ENCODE measurements at places on chromosomes 5 and 9.

GRCh38 chr9:9585920-9586319, 1026.9 kb downstream of the PTPRD start:
- DNase-seq: no peak

DNA sequence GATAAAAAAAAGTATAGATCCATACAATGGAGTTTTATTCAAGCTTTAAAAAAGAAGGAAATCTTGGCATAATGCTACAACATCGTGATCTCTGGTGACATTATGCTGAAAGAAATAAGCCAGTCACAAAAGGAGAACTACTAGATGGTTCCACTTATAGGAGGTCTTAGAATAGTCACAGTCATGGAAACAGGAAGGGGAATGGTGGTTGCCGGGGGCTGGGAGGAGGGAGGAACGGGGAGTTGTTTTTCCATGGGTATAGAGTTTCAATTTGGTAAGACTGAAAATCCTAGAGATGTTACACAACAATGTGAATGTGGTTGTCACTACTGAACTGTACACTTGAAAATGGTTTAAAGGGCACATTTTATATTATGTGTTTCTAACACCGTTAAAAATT, 94.5 kb downstream of the CFAP90 start:
- DNase-seq: no peak

- DNase-seq: no peak
Observed at GRCh38 chr5:61334868-61335615, 3.0 kb downstream of the ZSWIM6 start.

DNA sequence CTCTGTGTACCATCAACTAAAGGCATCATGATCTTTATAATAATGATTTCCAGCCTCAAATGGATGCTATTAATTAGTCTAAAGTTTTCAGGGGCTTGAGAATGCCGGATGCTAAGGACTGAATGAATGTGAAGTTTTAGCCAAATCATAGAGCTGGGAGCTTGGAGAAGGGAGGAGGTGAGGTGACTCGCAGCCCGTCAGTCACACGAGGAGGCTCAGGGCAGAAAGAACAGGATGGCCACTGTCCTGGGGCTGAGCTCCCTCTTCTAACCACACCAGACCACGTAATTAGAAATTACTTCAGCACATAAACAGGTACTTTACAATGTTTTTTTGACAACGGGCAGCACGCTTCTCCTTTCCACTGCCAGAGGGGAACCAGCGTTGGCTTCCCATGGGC, 222.6 kb downstream of the NPR3 start:
- DNase-seq: no peak

DNA sequence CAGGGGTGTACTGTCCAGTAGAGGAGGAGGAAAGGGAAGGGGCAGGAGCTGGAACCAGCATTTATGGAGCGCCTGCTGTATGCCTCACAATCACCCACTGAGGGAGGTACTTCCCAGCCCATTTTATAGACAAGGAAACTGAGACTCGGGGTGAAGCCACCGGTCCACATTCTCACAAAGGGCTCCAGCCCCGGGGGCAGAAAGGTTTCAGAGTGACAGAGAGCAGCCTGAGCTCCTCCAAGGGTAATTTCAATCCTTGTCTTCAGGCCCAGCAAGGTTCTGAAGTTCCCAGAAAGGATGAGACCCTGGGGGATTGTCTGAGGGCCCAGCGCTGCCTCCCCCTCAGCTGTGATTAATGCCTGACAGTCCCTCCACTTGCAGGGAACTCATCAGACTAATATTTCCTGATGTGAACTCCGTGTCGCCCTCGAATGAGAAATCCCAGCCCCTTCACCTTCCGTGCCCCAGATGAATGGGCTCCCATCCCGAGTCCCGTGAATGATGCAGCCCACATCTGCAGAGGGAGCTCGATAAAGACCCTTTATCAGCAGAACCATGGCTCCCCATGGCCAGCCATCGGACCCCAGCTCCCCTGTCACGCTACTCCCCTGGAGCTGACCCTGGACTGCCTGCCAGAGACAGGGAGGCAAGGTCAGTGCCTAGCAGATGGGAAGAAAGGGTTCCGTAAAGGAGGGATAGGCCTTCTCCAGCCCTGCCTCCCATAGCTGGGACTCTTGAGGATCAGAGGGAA, 32.1 kb upstream of the MVB12B start:
- DNase-seq: no peak

- DNase-seq: no peak
Observed at GRCh38 chr9:137227853-137228505, 677 bp downstream of the RNF224 start.

DNA sequence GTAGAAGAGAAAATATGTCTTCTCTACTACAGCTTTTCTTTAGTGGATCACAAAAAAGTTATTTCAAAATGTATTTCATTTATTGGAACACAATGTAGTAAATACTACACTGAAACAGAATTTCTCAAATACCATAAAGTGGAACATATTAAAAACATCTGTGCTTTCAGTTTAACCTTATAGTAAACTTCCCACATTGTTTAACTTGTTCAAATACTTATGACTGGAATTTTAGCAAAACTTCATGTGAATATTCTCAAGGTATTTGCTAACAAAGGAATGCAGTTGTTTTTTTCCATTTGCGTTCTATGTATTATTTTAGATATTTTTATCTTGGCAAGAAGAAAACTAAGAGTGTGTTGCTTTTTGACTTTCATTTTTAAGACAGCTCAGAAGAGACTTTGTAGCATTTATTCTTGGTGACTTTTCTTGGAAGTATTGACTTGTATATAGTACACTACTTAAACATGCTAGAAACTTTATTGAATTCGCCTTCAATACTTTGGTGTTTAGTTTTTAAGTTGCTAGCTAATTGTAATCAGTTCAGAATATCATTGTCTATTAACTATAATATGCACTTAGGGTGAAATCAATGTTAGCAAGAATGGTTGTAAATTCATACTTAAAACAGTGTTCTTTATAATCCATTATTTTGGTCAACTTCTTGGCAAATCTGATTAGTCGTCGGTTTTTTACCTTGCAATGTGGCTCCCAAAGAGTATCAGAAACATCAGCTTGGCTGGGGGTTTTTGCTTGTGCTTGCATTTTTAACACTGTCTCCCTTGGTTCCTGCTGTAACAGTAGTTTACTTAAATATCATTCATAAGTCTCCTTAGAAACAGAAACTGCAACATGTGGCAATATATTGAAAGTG, 5.0 kb upstream of the RHOBTB3 start:
- no peak for DNase-seq

GRCh38 chr9:72424131-72424530, 59.1 kb upstream of the ZFAND5 start:
- no peak for DNase-seq

- DNase-seq: no peak
Observed at GRCh38 chr9:33125871-33126823, 41.0 kb downstream of the B4GALT1 start.

GRCh38 chr9:4514252-4515128, 24.2 kb downstream of the SLC1A1 start:
- DNase-seq: no peak

- no peak for DNase-seq
Observed at GRCh38 chr5:91787718-91788117, 404.6 kb upstream of the ARRDC3 start.

DNA sequence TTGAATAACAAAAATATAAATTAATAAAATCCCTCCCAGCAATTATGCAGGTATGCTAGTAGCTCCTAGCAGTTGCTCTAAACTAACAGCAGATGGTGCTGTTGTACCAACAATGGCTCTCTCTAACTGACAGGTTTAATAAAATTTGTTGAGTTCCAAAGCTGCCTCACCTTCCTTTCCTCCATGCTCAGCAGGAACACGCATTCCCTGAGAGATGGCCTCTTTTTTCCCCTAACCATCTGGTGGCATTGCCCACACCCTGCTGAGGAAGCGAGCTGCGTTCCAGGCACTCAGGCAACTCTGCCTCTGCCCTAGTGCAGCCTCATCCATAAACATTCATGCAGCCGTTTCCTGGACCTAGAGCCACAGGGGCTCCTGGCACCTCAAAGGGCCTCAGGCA, 106.2 kb downstream of the KLHL3 start:
- no peak for DNase-seq

- no peak for DNase-seq
Observed at GRCh38 chr5:163953901-163954300, 448.5 kb downstream of the MAT2B start.

DNA sequence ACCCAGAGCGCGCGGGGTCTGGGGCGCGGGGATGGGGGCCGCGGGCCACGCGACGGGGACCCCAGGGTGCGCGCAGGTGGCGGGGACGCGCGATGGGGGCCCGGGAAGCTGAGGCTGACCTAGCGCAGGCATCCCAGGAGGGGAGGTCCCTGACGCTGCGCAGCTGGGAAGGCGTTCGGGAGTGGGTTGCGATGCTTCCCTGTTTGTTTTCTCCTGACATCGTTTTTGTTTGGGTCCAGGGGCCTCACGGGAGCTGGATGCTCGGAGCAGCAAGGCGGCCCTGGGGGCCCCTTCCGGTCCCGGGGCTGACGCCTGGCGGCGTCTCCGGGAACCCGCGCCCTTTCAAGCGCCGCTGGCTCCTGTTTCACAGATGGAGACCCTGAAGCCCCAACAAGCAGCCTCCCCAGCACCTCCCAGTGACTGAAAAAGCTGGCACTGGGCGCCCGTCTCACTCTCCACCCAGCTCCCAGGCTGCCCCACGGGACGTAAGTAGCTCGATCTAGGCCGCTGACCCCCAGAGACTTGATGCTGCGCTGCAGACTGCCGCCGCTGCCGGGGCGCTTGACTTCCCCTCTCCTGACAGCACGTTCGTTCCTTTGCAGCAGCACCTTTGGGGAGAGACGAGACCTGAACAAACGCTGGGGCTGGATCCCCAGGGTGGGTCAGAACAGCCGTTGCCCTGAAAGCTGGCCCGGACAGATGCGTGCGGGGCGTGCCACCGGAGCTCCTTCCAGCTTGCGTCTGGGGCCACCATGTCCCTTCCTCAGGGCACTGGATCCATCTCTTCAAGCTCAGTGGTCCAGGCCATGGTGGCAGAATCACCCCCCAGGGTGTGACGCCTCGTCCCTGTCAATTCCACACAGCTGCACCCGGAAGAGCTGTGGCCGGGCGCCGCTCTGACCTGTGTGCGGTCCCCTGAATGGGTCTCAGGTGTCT, 593 bp downstream of the BRD3OS start:
- DNase-seq: no peak

DNA sequence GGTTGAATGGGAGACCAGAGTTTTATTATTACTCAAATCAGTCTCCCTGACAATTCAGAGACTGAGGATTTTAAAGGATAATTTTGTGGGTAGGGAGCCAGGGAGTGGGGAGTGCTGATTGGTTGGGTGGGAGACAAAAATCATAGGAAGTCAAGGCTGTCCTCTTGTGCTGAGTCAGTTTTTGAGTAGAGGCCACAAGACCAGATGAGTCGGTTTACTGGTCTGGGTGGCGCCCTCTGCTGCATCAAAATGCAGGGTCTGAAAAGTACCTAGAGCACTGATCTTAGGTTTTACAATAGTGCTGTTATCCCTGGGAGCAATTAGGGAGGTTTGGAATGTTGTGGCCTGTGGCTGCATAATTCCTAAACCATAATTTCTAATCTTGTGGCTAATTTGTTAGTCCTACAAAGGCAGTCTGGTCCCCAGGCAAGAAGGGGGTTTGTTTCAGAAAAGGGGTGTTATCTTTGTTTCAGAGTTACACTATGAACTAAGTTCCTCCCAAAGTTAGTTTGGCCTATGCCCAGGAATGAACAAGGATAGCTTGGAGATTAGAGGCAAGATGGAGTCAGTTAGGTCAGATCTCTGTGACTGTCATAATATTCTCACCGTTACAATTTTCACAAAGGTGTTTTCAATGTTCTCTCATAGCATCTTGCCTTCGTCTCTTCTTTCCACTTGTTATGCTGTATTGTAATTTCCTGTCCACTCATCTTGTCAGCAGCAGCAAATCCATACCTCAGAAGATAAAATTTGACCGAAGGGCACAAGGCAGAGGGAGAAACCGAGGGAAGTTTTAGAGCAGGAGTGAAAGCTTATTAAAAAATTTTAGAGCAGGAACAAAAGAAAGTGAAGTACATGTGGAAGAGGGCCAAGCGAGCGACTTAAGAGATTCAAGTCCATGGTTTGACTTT, 59.2 kb upstream of the CLINT1 start:
- no peak for DNase-seq

DNA sequence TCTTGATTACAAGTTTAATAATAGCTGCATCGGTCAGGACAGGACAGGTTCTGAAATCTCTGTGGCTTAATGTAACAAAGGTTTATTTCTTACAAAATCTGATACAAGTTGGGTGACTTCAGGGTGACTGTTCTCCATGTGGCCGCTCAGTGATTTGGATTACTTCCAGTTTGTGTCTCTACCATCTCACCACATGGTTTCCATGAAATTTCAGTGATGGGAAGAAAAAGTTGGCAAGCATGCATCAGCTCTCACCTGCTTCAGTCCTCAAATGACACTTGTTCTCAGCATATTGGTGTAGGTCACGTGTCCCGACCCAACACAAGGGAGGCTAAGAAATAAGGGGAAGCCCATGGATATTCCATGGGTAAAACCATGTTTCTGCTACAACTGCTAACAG, 7.8 kb upstream of the TMEM268 start:
- no peak for DNase-seq

DNA sequence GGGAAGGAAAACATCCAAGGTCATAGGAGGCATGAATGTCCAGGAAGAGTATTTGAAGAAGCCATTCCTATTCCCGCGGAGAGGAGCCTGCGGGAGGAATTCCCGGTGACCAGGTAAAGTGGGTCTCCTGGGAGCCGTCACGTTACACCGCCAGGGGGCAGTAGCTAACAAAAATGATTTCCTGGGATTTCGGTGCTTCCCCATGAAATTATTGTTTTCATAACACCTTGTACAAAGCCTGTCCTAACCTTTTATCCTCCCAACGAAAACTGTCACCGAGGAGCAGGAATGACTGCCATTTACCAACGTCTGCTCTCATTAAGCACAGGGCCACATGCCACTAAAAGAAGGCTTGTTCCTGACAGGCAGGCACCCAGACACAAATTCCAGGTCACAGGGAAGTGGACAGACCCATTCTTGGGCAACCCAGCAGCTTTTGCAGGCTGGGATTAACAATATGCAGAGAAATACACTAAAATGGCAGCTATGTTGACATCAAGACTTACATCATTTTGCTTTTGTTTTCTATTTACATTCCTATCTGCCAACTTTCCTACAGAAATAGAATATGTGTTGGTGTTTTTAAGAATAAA, 41.2 kb upstream of the CTSL start:
- no peak for DNase-seq

GRCh38 chr5:57341380-57341979, 141.1 kb downstream of the ACTBL2 start:
- no peak for DNase-seq

GRCh38 chr5:147547730-147548129, 37.9 kb upstream of the DPYSL3 start:
- no peak for DNase-seq

- DNase-seq: no peak
Observed at GRCh38 chr5:158691631-158692255, 408.0 kb downstream of the EBF1 start.

- no peak for DNase-seq
Observed at GRCh38 chr5:73649926-73650325, 23.9 kb downstream of the ARHGEF28 start.

DNA sequence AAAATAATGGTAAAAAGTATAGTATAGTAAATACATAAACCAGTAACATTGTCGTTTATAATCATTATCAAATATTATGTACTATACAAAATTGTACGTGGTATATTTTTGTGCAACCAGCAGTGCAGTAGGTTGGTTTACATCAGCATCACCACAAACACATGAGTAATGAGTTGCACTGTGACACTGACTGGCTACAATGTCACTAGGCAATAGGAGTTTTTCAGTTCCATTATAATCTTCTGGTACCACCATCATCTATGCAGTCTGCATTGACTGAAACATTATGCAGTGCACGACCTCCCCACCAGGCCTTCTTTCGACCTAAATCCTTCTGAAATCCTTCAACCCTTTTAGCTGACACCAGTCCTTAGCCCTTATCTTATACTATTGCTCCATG, 105.8 kb downstream of the SREK1 start:
- no peak for DNase-seq

- no peak for DNase-seq
Observed at GRCh38 chr9:3138231-3139229, 294.6 kb upstream of the PUM3 start.
